Progenitor cell of endocrine pancreas (in vitro differentiated cells): ENCODE measurements at places on chromosomes 3 and 15.

DNA sequence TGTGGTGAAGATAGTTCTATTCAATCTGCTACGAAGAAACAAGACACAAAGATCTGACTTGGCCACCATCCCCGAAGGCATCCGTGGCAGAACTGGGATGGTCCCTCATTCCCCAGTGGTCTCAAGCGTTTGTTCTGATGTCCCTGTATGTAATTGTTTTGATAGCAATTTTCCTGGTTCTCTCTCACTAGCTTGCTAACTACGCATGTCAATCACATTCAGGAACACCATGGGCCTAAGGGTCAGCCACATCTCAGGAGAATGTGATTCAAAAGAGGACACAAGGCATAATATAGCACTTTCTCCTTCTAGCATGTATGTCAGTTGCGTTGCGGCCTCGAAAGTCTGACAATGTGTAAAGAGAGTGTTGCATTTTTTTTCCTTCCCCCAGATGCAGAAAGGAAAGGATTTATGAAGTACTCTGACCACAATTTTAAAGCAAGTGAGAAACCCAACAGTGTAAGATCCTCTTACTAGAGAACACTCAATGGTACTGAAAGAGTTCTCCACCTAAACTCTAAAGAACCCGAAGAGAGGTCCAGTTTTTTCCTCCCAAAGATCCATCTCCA lies 32.0 kb upstream of the TCF12 start:
- DNase-seq, result no peak

- no peak for DNase-seq
Measured at GRCh38 chr3:197592361-197593045, 36.7 kb upstream of the BDH1 start.

DNA sequence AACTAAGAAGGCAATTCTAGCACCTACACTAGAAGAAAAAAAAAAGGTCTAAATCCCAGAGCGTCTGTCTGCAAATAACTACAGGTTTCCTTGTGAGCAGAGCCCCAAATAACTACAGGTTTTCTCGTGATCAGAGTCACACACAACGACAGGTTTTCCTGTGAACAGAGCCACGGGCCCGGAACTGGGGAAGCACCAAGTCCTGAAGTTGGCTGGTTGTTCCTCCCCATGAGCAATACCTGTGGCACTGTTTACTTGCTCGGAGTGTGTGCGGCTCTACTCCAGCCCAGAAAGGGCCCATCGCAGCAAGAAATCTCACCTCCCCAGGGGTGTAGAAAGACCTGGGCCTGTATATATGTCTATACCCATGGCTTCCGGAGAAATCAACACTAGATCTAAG lies 644 bp upstream of the MASP1 start:
- DNase-seq, result no peak

GRCh38 chr3:46710229-46710628 lies 7.4 kb downstream of the PRSS50 start:
- no peak for DNase-seq
